ENCODE measurements at places on chromosomes 6 and 20.

DNA sequence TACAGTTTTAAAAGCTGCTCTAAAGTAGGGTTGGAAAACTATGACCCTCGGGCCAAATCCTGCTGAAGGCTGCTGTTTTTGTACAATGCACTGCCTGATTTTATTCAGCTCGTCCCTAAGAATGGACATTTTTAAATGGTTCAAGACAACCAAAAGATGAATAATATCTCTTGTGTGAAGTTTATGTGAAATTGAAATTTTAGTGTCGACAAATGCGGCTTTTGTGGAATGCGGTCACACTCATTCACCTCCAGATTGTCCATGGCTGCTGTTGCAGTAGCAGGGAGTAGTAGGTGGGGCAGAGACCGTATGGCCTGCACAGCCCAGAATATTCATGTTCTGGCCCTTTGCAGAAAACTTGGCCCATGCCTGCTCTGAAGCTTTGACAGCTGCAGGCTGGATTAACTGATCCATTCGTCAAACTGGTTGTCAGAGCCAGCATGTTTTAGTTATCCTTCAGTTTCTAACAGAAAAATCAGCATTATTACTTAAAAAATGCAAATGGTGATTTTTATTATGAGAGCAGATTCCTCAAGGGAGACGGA lies 91.6 kb downstream of the PSMG4 start:
- no peak for DNase-seq

GRCh38 chr6:90645634-90646033 lies 58.8 kb upstream of the MAP3K7 start:
- no peak for DNase-seq

- no peak for DNase-seq
Observed at GRCh38 chr6:54173089-54173488, 61.8 kb downstream of the MLIP start.

DNA sequence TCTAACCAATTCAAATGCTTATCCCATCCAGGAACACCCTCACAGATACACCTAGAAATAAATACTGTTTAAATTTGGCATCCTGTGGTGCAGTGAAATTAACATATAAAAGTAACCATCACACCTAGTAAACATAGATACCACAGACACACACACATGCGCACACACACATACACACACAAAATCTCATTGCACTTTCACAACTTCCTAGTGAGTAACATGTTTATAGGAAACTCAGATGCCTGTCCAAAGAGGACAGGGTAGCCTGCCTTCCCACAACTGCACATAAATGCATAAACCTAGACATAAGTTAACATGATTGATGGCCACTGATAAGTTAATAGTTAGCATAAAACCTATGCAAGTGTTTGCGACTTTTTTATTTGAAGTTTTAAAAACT lies 56.8 kb downstream of the LRRC1 start:
- DNase-seq, result no peak
